Activated CD8-positive, alpha-beta memory T cell treated with anti-CD3 and anti-CD28 coated beads for 1 hour (primary cell): ENCODE measurements at places on chromosomes 5 and 9.

DNA sequence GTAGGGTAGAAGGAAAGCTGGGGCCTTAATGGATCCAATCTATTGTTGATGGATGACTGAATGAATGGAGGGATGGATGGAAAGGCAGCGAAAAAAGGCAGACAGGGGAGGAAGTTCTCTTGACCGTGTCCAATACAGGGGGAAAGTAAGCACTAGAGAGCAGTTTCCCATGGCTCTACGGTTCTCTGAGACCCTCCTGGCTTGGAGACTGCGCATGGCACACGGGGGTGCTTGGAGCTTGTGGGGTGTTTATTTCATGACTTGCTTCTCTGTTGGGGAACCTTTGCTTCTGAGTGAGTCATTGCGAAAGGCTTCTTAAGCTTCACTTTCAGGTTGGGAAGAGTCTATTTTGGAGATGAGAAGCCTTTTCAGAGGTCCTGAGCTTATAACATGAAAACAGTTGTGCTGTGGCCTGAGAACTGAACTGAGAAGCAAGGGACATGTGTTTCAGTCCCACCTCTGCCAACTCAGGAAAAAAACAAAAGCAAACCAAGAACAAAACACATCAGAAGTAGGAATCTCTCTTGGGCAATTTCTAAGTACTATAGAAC, 12.8 kb upstream of the TEX48 start:
- DNase-seq = no peak

DNA sequence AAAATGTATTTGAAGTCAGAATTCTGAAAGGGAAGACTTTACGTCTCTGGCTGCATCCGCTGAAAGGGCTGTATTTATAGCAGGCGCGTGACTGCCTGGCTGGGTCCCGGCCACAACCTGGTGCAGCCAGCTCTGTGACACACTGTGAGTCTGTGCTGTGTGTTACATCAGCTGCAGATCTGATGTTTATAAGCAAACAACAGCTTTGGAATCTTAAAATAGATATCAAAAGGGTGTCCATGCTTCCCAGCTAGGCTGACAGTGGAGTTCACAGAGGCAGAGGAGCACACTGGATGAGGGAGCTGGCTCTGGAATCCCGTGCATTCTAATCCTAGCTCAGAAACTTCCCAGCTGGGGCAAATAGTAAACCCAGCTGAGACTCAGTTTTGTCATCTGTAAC, 433.4 kb upstream of the BRINP1 start:
- no peak for DNase-seq

DNA sequence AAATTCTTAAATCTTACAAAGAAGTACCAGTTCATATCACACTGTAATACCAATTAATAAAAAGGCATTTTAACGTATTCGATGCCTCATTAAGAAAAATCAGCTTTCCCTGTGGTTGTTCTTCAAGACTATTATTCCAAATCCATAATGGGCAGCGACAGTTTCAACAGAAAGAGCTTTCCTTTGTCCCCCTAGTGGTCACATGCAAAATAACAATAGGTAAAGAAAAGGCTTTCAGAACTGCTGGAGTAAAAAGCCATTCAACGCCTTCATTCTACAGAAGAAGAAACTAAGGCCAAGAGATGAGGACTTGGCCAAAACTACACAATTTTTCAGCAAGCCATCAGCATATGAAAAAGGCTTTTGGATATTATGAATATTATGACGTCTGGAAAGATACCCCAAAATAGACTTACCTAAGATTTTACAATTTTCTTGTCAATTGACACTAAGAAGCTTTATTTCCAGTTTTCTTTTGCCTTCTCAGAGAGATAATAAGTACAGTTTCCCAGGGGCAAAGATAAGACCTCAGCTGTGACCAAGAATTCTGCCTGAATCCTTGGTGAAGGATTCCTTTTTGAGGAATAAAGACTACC, 6.7 kb upstream of the CDH6 start:
- no peak for DNase-seq

GRCh38 chr5:91296674-91297143, 86.4 kb downstream of the ARRDC3 start:
- DNase-seq = no peak

GRCh38 chr9:80790764-80791163, 898.6 kb downstream of the TLE1 start:
- no peak for DNase-seq

- DNase-seq = no peak
Measured at GRCh38 chr5:132669966-132670882, 3.6 kb upstream of the IL4 start.

DNA sequence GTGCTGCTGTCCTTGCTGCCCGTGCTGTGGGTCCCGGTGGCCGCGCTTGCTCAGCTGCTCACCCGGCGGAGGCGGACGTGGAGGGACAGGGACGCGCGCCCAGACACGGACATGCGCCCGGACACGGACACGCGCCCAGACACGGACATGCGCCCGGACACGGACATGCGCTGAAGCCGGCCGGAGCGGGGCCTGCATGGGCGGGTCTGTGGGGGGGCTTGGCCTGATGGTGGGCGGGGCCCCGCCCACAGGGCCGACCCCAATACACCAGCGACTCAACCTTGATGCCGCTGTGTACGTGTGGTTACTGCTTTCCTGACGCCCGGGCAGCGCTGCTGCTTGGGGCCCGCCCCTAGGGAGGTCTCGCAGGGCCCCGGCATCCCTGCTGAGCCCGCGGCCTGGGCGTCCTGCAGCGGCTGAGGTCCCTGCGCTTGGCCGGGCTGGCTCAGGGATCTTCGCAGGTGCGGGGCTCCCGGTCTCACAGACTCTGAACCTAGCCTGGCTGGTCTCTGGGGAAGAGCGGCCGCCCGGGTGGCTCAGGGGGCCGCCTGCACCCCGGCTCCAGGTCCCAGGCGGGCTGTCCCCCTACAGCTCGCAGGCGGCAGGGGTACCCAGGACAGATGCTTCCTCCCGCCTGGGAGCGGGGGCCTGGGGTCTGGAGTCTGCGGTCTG, 20.9 kb downstream of the SLC6A18 start:
- no peak for DNase-seq

DNA sequence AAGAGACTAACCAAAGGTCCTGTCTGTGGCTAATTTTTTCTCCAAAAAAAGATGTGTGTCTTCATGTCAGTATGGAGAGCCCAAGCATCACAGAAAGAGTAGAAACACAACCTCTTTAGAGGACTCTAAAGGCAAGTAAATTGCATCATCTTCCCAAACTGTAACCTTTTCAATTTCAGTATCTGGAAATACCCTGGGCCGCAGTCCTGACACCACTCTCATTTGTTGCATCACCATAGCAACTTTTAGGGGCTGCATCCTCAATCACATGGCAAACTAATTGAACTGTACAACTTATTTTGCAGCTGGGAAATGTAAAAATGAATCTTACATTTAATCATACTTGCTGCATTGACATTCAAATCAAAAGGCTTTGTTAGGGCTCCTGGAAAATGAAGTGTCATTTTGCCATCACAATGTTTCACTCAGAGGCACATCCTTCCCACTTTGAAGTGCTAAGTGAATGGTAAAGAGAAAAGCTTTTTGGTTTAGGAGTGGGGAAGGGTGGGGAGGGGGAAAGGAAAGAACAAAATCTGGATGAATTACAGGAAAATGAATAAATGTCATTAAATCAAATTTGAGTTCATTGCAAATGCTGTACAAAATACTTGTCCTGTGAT, 60.6 kb upstream of the GRIA1 start:
- DNase-seq = no peak

- DNase-seq = no peak
Measured at GRCh38 chr5:130514984-130515690, 610.9 kb downstream of the CHSY3 start.

- no peak for DNase-seq
Measured at GRCh38 chr5:19920761-19921160, 67.2 kb downstream of the CDH18 start.

DNA sequence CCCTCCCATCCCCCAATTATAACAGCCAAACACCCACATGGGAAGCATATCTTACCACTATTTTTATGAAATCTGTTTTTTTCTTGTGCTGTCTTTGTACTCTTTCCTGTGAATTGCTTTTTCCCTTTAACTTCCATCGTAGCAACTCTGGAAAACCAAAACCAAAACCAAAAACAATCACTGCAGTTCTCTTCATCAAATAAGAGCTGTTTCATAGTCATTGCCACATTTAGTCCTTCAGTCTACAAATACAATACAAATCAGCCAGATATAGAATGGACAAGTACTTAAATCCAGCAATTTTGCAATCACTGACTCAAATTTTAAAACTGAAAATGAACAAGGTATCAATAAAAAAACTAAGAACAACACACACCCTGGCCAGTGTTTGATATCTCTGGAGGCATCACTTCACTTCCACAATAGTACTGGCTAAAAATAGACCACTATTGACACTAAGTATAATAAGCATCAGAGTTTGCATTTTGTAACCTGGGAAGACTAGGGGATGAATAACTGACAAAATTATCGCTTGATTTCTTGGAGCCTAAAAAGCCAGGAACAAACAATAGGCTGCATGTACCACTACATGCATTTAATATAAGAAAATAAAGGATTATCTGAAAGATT, 5.4 kb downstream of the PUM3 start:
- no peak for DNase-seq

- DNase-seq = no peak
Measured at GRCh38 chr9:110095161-110095595, 112.8 kb downstream of the C9orf152 start.

DNA sequence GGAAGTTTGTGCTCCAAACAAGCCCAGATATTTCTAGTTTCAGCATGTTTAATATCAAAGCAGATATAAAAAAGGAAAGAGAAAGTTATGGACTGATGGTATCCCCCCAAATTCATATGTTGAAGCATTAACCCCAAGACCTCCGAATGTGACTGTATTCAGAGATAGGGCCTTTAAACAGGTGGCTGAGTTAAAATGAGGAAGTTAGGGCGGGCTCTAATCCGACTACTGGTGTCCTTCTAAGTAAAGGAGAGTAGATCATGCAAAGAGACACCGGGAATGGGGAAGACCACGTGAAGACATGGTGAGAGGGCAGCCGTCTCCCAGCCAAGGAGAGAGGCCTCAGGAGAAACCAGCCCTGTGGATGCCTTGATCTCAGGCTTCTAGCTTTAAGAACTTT, 324.1 kb upstream of the KIF2A start:
- no peak for DNase-seq

DNA sequence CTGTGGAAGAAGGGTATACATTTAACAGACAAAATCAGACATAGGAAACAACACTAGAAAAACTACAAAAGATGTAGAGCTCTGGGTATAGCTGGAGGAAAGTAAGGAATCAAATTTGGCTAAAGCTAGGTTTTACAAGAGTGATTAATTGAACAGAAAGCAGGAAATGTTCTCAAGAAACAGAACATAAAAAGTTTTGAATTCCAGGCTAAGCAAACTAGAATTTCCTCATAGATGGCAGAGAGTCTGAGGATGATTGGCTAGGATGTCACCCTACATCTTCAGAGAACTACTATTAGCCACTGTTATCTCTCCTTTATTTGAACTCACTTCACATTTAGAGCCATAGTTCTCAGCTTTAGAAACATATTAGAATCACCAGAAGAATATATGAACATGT, 502.1 kb upstream of the PAPPA start:
- DNase-seq = no peak

GRCh38 chr5:42632354-42632900, 124.2 kb upstream of the CCDC152 start:
- DNase-seq = no peak

- DNase-seq = no peak
Measured at GRCh38 chr9:130806327-130806716, 28.7 kb upstream of the ABL1 start.
